ENCODE measurements at places on chromosomes 11 and 22. TPM values are rescaled to one million over a fixed set of nuclear protein-coding genes. Genes with fewer than 3 reads are reported as not detected.

Gene KCNJ11
- 5.4 TPM for polyA plus RNA-seq

Gene AIFM3
- polyA plus RNA-seq, result 3.2 TPM

Gene KDELR3
- polyA plus RNA-seq, result 47.2 TPM

Gene STK33
- polyA plus RNA-seq, result 9.4 TPM

Gene CYB5R2
- polyA plus RNA-seq, result 5.6 TPM

Gene SPA17
- polyA plus RNA-seq, result 7.4 TPM

Gene LRRC56
- 2.4 TPM for polyA plus RNA-seq

Gene DERL3
- 4.8 TPM for polyA plus RNA-seq

- DNase-seq, result no peak
- H3K27me3 ChIP-seq, result no peaks in the 10 kb centered on the region
- no peak overlapping the region for H3K27ac ChIP-seq
- H3K36me3 ChIP-seq, result no peaks in the 10 kb centered on the region
- no peak overlapping the region for H3K4me3 ChIP-seq
- H3K4me1 ChIP-seq, result peaks cover 27% of the 10 kb centered on the region
Observed at GRCh38 chr22:23904573-23905254, 10.5 kb downstream of the MIF start.

- peaks cover 15% of the 10 kb centered on the region for H3K4me1 ChIP-seq
- H3K27ac ChIP-seq, result no peak overlapping the region
- no peak overlapping the region for H3K4me3 ChIP-seq
- H3K27me3 ChIP-seq, result peaks cover 38% of the 10 kb centered on the region
Observed at GRCh38 chr11:115501502-115501892, 2.7 kb downstream of the CADM1 start.

DNA sequence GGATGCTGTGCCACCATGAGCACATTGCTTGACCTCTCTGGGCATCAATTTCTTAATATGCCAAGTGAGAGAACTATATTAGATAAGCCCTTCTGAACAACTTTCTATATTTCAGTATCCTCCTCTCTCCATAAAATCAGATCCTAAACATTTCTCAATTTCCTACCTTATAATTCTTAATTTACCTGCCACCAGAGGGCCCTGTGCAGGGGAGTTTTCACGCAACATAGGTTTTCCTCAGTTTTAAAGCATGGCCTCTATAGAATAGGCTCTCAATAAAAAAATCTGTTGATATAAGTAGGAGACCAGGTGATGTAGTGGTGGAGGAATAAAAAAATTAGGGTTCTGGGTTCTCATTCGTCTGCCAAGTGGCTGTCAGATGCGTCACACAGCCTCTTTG is 83.7 kb upstream of the DBX1 start:
- DNase-seq, result no peak
- H3K27me3 ChIP-seq, result peaks cover 8% of the 10 kb centered on the region
- no peak overlapping the region for H3K27ac ChIP-seq
- H3K4me1 ChIP-seq, result no peaks in the 10 kb centered on the region

GRCh38 chr22:43957871-43958270 is 2.6 kb downstream of the SAMM50 start:
- H3K27me3 ChIP-seq, result no peaks in the 10 kb centered on the region
- no peak overlapping the region for H3K27ac ChIP-seq
- no peak for DNase-seq
- peaks cover 3% of the 10 kb centered on the region for H3K4me1 ChIP-seq

DNA sequence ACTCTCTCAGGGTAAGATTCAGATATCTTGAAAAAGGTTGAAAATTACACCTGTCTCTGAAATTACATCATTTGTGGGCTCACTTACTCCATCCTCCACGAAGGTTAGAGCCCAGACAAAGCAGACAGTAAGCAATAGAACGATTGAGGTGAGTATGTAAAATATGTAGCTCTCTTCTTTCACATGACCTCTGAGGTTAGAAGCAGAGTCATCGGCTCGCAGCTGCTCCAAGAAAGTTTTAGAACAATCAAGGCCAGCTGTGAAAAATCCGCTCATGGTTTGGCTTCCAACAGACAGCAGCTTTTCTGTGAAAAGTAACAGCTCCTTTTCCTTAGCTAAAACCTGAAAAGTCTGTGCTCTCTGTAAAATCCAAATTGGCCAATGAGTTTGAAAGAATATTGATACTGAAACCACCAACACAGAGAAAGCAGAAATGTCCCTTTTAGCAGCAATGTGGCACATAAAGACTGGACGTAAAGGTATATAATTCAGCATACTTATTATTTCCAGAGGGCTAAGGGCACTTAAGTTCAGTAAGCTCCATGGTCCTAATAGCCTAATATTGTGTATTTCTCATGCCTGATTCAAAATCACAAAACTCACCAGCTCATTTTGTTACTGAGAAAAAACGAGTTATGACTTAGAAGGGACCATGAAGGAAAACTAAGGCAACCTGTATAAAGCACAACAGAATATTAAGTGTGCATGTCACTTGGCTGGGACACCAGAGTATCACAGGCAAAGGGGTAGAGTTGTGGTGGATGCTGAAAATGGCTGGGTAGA is 78.2 kb downstream of the FAM76B start:
- H3K4me3 ChIP-seq, result no peak overlapping the region
- no peaks in the 10 kb centered on the region for H3K4me1 ChIP-seq
- H3K27me3 ChIP-seq, result no peaks in the 10 kb centered on the region
- H3K36me3 ChIP-seq, result no peaks in the 10 kb centered on the region
- no peak for DNase-seq
- no peak overlapping the region for H3K27ac ChIP-seq

DNA sequence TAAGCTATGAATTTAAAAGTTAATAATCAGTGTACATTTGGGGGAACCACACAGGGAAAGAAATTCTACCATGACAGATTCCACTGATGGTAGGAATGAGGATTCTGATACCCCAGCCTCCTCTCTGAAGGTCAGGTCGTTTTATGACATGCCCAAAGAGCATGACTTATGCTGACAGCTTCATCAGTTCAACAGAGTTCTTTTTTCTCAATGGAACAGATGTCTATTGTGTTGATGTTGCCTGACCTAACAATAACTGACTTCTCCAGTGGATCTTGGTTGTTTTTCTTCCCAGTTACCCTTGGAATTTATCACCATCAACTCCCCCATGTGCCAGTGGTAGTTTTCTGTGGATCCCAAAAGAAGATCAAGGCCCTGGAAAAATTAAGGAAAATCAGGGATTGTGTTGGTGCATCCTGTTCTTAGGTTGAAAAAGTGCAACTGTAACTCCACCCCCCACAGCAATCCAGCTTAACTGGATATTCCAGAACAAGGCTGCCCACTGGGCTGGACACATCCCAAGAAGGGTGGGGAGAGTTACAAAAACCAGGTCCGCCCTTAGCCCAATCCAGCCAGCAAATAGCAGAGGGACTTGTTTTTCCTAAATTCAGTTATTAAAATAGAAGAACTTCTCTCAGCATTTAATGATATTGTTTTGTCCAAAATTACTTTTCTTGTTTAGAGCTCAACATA is 31.5 kb upstream of the CAT start:
- no peak overlapping the region for H3K4me3 ChIP-seq
- no peak for DNase-seq
- peaks cover 9% of the 10 kb centered on the region for H3K27me3 ChIP-seq
- no peaks in the 10 kb centered on the region for H3K36me3 ChIP-seq
- H3K27ac ChIP-seq, result no peak overlapping the region

DNA sequence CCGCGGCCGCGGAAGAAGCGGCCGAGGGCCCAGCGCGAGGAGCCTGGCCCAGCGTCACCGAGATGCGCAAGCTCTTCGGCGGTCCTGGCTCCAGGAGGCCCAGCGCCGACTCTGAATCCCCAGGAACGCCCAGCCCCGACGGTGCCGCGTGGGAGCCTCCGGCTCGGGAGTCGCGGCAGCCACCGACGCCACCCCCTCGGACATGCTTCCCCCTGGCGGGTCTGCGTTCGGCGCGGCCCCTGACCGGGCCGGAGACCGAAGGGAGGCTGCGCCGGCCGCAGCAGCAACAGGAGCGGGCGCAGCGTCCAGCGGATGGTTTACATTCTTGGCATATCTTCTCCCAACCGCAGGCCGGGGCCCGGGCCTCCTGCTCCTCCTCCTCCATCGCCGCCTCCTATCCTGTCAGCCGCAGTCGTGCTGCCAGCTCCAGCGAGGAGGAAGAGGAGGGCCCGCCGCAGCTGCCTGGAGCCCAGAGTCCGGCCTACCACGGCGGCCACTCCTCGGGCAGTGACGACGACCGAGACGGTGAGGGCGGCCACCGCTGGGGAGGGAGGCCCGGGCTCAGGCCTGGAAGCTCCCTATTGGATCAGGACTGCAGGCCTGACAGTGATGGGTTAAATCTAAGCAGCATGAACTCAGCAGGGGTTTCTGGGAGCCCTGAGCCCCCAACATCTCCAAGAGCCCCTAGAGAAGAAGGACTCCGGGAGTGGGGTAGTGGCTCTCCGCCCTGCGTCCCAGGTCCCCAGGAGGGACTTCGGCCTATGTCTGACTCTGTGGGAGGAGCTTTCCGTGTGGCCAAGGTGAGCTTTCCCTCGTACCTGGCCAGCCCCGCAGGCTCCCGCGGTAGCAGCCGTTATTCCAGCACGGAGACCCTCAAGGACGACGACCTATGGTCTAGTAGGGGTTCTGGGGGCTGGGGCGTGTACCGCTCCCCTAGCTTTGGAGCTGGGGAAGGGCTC is 1.2 kb downstream of the ARHGEF17 start:
- H3K27ac ChIP-seq, result peak overlapping the region; percentile 94
- peaks cover 28% of the 10 kb centered on the region for H3K36me3 ChIP-seq
- no peaks in the 10 kb centered on the region for H3K27me3 ChIP-seq
- peak; percentile 88 for DNase-seq

- no peak overlapping the region for H3K27ac ChIP-seq
- no peaks in the 10 kb centered on the region for H3K27me3 ChIP-seq
- no peaks in the 10 kb centered on the region for H3K36me3 ChIP-seq
- no peak overlapping the region for H3K4me3 ChIP-seq
Observed at GRCh38 chr22:46484156-46484860, 53.1 kb downstream of the CELSR1 start.

- no peaks in the 10 kb centered on the region for H3K27me3 ChIP-seq
- no peaks in the 10 kb centered on the region for H3K36me3 ChIP-seq
- no peak for DNase-seq
- no peaks in the 10 kb centered on the region for H3K4me1 ChIP-seq
Observed at GRCh38 chr11:60469723-60470122, 14.1 kb downstream of the MS4A1 start.
